Endodermal cell (in vitro differentiated cells): ENCODE measurements at places on chromosomes 7 and 10. TPM values are rescaled to one million over a fixed set of nuclear protein-coding genes. Genes with fewer than 3 reads are reported as not detected.

DNA sequence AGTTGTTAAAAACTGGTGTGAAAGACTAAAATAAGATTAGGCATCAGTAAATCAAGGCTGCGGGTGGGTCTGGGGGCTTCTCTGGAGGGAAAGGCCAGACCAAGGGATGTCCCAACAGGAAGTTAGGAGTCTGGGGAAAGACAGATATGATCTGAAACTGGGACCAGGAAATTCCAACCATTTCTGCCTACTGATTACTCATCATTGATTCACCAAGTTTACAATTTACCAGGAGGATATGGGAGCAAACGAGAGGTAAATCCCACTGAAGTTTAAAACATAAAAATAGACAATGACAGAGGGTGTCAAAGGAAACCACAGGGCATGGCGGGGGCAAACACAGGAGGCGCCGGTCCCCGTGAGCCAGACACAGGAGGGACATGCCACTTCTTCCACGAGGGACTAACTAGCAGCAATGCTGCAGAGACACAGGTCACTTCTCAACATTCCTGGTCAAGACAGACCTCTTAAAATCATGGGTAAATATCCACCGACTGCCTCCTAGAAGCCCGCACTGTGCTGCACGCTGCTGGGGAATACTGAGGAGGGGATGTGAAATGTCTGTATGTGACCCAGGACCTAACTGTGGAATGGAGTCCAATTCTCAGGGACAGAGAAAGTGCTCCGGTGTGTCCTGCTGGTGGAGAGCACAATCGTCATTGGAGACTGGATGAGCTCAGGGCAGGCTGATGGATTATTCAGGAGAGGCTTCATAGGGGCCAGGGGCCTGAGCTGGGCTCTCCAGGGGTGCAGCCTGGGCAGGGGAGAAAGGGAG is 153.4 kb upstream of the KLF14 start:
- no peak for DNase-seq

The PCGF6 gene
- 14.7 to 20.7 TPM (median 20.5 TPM) in 3 replicates for total RNA-seq

- no peak for DNase-seq
These were observed 93.3 kb downstream of the DLG5 start for GRCh38 chr10:77833225-77833624.

The CLDN4 gene
- 5.6 and 7.3 TPM in 2 replicates for total RNA-seq

GRCh38 chr7:123746931-123747488 is 1.8 kb downstream of the WASL start:
- no peak for DNase-seq

DNA sequence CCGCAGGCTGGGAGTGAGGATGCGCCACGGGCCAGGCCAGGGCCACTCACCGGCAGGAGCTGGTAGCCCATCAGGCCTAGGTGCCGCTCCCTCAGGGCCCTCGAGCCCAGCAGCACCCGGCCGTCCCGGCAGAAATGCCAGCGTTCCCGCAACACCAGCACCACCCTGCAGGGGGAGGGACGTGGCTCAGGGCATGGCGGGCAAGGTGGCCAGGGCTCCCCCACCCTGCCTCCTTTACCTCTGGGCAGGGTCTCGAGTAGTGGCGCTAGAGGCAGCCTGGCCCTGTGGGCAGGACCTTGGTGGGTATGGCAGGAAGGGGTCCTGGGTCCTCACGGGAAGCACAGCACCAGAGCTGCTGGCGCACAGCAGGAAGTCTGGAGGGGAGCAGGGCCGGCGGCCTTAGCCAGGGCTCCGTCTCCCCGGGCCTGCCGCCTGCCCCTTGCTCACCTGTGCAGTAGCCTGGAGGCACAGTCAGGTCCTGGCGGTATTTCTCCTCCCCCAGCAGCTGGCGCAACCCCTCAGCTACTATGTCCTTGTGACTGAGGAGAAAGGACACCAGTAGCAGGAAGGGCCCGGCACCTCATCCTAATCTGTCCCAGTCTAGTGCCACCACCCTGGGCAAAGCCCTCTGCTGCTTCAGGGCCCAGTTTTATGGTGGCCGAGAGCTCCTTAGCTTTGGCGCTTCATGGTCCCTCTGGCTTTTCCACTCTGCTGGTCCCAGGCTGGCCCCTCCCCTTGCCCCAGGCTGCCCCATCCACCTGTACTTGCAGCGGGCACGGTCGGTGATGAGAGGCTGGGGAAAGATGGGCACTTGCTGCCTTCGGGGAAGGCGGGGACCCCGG is 3.5 kb downstream of the FASTK start:
- peak; percentile 93 for DNase-seq

The MKI67 gene
- total RNA-seq: 53.4 to 110 TPM (median 90.5 TPM) in 3 replicates
